ENCODE measurements at places on chromosomes 3 and 15.
A peak's percentile ranks its signal among the peaks of the same experiment; 100 is the strongest.

DNA sequence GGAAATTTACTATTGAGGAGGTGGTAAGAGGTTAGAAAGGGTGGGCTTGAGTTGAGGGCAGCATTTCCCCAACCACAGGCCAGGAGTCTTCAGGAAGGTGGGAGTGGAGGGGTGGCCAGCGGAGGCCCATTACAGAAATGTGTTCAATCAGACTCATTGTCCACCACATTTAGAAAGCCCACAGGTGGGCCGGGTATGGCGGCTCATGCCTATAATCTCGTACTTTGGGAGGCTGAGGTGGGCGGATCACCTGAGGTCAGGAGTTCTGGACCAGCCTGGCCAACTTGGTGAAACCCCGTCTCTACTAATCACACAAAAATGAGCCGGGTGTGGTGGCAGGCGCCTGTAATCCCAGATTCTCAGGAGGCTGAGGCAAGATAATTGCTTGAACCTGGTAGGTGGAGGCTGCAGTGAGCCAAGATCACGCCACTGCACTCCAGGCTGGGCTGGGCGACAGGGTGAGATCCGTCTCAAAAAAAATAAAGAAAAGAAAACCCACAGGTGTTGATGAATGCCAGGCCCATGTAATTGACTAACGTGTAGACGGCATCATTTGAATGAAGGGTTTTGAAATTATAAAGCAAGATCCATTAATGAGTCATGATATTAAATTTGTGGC is 12.2 kb upstream of the SYNM start:
- no peak for DNase-seq

- DNase-seq, result no peak
Measured at GRCh38 chr3:128620268-128620691, 30.3 kb downstream of the RPN1 start.

DNA sequence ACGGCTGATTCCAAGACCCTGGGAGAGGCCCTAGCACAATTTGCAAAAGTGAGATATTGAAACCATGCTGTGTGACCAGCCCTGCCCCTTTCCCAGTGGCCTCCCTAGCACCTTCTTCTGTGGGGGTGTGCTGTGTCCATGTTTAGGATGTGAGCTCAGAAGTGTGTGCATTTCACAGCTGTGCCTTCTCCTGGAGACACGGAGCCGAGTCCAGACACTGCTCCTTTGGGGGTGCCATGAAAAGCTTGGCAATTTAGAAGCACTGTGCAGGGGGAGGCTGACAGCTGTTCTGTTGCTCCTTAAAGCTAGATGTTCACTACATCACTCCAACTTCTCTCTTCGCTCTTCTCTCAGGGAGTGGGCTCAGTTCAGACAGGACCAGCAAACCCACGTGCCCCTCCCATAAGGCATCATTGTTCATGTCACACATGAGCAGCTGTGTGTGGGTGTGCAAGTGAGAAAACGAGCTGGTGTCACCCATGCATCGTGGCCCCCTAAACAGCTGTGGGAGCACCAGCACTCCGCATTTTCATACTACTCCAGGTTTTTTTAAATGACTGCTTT is 492.6 kb downstream of the GABRG3 start:
- no peak for DNase-seq

DNA sequence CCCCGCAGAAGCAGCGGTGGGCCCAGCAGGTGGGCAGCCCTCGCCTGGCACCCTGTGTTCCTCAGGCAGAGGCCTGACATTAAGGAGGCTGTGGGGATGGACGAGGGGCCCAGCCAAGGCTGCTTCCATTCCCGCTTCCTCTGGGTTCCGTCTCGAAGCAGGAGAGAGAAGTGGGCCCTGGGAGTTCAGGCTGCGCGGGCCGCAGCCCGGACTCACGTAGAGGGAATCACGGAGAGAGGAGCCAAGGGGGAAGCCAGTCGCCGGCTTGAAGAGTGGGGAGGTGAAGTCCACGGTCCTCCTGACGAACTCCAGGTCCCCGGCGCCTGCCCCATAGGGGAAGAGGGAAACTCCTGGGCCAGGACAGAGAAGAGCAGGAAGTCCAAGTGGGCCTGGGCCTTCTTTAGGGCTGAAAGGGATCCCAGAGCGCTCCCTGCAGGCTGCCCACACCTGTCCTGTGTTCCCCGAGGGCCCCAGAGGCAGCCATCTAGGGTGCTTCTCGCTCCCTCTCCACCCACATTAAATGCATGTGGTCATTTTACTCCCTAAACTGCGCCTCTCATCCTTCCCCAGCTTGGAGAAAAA is 37.7 kb downstream of the MUC4 start:
- DNase-seq, result no peak

- no peak for DNase-seq
Measured at GRCh38 chr3:107283948-107284347, 93.3 kb upstream of the CCDC54 start.

GRCh38 chr3:62644493-62644892 is 230.7 kb downstream of the CADPS start:
- DNase-seq, result no peak

GRCh38 chr15:93895976-93896770 is 335.2 kb upstream of the MCTP2 start:
- peak; percentile 5 for DNase-seq

DNA sequence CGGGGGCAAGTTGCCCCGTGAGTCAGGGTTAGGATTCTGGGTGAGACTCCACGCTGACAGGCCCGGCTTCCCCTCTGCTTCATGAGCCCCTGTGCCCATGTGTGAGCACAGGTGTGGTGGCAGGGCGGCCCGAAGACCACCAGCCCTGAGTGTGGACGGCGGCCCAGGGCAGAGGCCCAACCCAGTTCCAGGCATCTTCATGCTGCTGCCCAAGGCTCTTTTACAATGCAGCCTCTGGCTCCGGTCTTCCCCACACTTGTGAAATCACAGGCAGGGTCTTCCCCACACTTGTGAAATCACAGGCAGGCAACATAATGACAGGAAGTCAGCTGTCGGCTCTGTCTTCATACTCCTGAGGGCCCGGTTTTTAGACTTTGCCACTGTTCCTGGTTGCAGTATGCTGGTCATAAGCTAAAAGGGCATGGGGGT is 78.8 kb downstream of the AAGAB start:
- DNase-seq, result no peak

DNA sequence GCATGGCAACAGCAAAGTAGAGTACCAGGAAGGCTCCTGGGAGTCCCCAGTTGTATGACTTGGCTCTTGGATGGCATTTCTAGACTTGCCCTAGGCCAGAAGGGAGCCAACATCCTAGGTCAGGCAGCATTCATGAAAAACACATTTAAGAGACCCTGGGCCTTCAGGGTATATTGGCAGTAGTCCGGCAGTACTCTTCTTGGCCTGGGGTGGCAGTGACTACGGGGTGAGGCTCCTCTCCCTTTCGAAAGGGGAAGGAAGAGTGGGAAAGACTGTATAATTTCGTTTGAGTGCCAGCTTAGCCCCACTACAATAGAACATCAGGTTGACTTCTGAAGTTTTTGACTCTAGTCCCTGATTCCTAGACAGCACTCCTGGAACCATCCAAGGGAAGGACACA is 136.4 kb downstream of the ZIC4 start:
- DNase-seq, result no peak

DNA sequence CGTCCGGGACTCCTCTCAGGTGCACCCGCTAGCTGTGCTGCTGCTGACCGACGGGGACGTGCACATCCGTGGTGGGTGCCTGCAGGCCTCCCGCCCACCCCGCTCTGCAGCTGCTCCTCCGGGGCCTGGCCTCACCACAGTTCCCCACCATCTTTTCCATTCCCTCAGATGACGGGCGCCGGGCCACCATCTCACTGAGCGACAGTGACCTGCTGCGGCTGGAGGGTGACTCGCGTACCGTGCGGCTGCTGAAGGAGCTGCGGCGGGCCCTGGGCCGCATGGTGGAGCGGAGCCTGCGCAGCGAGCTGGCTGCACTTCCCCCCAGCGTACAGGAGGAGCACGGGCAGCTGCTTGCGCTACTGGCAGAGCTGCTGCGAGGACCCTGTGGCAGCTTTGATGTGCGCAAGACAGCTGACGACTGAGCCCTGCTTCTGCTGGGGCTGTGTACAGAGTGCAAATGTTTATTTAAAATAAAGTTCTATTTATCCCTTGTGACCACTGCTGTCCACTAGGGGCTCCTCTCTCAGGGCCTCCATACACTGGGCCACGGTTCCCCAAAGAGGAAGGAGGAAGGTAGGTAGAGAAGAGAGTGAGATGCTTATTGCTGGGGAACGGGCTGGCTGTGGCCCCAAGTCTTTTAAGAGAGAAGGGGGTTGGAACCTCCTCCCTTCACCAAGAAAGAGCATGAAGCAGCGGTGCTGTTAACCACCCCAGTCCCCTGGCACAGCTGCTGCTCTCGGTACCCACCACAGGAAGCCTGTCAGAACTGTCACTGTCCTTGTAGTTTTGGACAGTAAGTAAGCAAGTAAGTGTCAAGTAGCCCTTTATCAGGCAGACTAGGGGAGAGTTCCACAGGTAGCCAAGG is 47.0 kb downstream of the DHX30 start:
- DNase-seq, result no peak

DNA sequence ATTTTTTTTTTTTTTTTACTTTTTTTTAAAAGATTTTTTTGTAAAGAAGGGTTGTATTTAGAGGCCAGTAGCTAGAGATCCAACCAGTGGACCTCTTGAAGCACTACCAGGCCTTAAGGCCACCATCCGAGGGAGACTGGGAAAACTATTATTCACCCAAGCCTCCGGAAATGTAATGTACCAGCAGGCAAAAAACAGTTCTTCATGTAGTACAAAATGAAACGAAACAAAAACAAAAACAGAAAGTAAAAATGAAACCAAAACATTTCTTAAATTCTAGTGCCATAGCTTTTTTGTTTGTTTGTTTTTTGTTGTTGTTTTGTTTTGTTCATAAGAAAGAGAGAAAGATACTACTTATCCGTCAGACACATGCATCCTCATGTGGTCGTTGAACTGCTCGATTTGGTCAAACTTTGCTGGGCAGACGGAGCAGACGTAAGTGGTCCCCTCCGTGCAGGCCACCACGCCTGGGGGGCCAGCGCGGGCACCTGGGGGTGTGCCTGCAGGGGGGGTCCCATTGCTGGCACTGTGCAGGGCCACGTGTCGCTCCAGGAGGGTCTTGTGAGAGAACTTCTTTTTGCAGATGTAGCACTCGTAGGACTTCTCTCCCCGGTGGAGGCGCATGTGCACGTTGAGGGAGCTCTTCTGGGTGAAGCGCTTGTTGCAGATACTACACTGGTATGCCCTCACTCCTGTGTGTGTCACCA is 45.0 kb downstream of the TIGIT start:
- DNase-seq, result no peak

- DNase-seq, result no peak
Measured at GRCh38 chr3:194749631-194750490, 64.2 kb downstream of the FAM43A start.

DNA sequence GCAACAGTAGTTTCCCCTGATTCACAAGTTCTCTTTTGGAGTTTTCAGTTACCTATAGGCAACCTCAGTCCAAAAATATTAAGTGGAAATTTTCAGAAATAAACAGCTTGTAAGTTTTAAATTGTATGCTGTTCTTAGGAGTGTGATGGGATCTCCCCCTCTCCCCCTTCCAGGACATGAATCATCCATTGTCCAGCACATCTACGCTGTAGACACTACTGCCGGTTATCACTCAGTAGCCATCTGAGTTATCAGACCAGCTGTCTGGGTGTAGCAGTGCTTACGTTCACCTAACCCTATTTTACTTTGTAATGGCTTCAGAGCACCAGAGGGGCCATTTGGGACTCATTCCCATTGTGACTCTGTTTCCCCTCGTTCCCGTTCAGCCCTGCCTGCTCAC is 96.7 kb upstream of the PLXNA1 start:
- DNase-seq, result no peak

- DNase-seq, result no peak
Measured at GRCh38 chr3:45362758-45363157, 25.6 kb upstream of the LARS2 start.

- DNase-seq, result no peak
Measured at GRCh38 chr15:66859688-66860253, 157.7 kb downstream of the SMAD6 start.

- DNase-seq, result no peak
Measured at GRCh38 chr3:80213086-80213485, 445.3 kb upstream of the ROBO1 start.

DNA sequence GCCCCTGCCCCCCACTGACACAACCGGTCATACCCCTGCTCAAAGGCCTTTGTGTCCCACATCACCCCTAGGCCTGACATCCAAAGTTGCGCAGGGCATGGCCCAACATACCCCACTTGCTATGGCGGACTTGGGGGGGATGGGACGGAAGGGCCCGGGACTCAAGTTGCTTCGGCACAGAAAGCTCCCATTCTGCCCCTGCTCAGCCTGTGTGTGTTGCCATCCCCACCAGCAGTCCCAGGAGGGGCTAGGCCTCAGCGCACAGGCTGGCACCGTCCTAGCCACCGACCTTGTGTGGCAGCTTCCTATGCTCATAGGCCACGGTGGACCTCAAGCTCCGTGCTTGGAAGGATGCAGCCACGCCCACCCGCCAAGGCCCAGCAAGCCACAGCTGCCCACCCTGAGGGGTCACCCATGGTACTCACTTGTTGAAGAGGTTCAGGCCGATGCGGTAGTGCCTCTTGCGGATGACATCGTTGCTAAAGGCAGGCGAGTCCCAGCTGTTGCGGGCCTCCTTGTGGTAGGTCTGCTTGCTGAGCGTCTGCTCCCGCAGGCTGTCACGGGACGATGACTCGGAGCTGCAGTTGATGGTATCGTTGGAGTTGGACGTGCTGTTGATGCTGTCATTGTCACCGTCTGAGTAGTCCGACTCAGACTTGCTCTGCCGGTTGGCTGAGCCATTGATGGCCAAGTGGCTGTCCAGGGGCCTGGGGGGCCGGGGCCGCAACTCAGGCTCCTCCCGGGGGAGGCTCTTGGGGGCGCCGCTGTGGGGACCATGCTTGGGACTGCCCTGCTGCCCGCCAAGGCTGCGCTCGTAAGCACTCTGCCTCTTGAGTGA is 93.9 kb upstream of the RPL32 start:
- DNase-seq, result no peak

DNA sequence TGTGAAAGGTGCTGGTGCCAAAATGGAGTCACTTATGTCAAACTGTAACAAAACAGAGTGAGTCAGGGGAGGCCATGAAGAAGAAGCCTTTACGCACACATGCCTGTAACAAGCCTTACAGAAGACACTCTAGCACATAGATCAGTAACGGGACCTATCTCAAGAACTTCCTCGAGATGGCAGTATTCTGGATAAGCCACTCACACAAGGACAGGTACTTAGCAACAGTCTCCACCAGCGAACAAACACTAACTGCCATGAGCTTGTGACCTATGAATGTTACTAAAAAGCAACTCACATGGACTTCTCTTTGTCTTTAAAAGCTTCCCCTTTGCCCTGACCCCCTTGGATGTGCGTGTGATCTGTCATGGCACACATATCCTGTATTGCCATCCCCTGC is 235.1 kb downstream of the CD47 start:
- no peak for DNase-seq

GRCh38 chr3:127791221-127791913 is 30.9 kb downstream of the MGLL start:
- DNase-seq, result peak; percentile 6
